ENCODE measurements at places on chromosomes 3 and 15.

GRCh38 chr3:196918968-196919367, 23.4 kb downstream of the NCBP2 start:
- no peak for DNase-seq

- DNase-seq: no peak
Measured at GRCh38 chr3:21914451-21914850, 163.4 kb upstream of the ZNF385D start.

GRCh38 chr3:88991496-88991895, 115.9 kb upstream of the EPHA3 start:
- no peak for DNase-seq

DNA sequence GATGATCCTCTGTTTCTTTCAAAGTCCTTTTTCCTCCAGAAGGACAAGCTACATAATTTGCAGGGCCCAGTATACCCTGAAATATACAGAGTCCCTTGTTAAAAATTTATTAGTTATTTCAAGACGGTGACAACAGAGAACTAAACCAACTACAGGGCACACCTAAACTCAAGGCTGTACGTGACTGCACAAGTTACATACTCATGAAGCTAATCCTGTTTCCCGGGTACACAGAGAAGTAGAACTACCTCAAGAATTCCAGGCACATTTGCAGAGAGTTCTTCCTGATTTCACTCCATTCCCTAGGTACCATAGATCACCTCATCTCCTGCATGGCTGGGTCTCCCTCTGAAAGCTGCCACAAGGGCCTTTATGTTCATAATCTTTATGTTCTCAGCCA, 279.4 kb upstream of the ARL6 start:
- no peak for DNase-seq

DNA sequence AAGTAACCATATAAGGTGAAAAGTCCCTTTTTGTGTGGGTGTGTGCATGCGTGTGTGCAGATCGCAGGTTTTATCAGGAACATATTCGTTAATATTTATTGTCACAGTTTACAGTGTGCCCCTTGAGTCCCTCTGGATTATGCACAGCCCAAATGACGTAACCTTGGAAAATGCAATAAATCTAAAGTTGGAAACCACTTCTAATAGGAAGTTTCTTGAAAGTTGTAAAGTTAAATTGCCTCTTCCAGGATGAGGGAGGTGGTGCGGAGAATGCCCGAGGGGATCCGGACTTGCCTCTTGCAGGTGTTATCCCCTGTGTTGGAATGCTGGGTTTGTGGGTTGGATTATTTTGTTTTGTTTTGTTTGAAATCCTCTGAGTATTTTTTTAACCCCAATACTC, 143.3 kb downstream of the CMSS1 start:
- DNase-seq: no peak

- no peak for DNase-seq
Measured at GRCh38 chr3:39780352-39780751, 29.1 kb upstream of the MYRIP start.

- DNase-seq: no peak
Measured at GRCh38 chr3:115148142-115148790, 1.2 kb upstream of the ZBTB20 start.

DNA sequence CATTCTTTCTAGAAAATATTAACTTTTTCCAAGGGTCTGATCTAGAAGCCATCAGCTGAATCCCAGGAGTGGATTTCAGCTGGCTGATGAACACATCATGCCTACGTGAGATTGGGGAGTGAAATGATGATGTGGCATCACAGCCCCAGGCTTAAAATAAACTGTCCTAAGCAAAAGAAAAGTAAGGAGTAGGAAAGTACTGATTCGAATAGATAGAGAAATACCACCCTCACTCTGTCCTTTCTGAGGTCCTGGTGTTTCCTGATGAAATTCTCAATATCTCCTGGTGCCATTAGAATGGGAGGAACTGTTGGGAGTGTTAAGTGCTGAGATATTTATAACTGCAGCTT, 376.8 kb upstream of the SEMA6D start:
- DNase-seq: no peak

GRCh38 chr3:159501029-159501428, 487.6 kb upstream of the IL12A start:
- DNase-seq: no peak

GRCh38 chr15:61890106-61890505, 170.1 kb downstream of the VPS13C start:
- no peak for DNase-seq

DNA sequence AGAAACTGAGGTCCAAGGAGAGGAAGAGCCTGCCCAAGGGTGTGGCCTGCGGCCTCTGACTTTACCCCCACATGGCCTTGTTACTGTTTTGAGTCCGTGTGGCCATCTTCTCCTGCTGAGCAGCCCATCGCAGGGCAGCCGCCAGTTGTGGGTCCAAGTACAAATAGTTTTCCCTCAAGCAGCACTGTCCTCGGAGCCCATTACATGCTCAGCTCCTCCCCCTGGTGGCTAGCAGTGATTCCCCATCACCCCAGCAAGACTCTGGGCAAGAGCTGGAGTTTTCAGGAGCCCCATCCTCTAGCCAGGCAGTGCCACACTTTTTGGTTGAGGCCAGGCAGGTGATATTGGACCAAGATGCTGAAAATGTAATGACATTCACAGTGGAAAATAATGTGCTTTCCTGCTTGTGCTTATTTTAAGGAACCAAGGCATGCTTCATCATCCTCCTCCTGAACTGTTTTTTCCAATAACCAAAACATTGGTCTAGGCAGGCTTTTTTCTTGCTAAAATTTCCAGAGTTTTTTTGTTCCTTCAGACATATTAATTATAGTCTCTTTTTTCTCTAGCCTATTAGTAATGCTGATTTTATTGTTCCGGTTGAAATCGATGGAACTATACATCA, 23.2 kb upstream of the VILL start:
- DNase-seq: peak; percentile 63

GRCh38 chr3:175651716-175652115, 792.6 kb downstream of the NAALADL2 start:
- no peak for DNase-seq

DNA sequence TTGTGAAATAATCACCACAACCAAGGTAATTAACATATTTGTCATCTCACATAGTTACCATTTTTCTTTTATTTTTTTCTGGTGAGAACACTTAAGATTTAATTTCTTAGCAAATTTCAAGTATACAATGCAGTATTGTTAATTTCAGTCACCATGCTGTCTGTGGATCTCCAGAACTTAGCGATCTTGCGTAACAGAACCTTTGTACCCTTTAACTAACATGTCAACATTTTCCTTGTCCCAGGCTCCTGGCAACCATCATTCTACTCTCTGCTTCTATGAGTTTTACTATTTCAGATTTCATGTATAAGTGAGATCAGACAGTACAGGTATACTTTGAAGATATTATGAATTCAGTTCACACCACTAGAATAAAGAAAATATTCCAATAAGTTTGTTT, 154.4 kb downstream of the KCNAB1 start:
- no peak for DNase-seq

- DNase-seq: no peak
Measured at GRCh38 chr3:149332771-149333170, 665 bp downstream of the TM4SF18 start.

GRCh38 chr3:46414739-46415138, 7.7 kb downstream of the CCRL2 start:
- no peak for DNase-seq

- no peak for DNase-seq
Measured at GRCh38 chr15:75923756-75924155, 20.1 kb downstream of the FBXO22 start.

DNA sequence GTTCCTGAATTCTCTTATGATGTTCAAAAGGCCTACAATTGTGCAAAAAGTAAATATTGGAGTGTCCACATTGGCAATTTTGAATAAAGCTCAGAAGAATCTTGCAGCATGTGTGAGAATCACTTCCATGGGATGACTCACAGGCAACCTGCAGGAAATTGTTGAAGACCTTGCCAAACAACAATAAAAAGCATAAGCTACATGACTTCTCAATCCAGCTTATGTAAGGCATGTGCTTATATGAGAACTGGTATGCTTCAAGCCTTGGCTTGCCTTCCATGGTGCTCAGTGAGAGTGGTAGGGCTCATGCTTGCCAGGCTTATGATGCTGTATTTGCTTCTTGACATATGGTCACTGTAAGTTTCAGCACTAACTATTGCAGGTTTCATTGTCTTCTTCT, 18.4 kb upstream of the BCHE start:
- no peak for DNase-seq

- no peak for DNase-seq
Measured at GRCh38 chr15:60009124-60009960, 5.2 kb downstream of the FOXB1 start.

DNA sequence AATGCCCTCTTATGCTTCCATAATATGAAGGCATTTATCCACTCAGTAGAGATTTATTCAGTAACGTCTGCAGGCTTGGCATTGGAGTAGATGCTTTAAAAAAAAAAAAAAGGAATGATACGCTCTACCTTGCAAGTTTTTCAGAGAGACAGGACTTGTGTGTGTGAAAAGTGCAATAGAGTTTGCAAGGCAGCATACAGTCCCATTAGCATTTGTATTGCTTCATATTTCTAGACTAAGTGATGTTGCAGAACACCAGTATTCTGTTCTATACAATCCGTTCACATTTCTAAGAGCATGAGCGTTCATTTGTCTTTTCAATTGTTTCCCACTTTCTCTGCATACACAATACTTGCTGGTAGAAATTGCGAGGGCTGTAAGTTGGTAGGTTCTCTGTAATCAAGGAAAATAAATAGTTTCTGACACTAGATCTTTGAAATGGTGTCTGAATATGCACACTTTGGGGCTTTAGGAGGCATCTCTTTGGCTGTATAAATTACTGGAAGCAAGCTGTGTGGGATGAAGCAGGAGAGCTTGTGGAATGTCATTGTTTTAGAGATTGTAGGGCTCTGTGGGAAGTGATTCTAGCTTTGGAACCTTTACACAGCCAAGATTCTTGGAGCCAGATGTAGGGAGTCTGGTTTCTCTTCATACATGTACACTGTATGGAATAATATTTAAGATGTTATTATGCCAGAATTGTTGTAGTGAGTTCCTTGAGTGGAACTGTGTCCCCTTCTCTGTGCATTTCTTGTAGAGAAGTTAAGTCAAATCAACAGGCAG, 262.7 kb downstream of the FEZF2 start:
- no peak for DNase-seq

DNA sequence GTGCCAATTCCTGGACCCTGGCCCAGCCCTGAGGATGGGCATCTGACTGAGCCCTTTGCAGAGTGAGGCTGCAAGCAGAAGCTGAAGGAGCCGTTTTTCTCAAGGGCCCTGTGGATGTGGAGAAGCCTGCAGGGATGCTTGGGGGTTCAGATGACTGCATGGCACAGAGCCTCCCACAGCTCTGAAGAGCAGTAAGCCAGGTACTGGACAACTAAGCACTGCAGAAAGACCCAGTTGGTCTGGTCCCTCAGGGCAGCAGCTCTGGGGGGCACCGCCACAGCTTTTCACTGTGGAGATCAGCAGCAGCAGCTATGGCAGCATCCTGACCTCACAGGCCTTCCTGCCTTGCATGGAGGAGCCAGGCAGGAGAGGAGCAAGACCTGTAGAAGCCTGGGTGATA, 67.6 kb downstream of the CRYGS start:
- no peak for DNase-seq

DNA sequence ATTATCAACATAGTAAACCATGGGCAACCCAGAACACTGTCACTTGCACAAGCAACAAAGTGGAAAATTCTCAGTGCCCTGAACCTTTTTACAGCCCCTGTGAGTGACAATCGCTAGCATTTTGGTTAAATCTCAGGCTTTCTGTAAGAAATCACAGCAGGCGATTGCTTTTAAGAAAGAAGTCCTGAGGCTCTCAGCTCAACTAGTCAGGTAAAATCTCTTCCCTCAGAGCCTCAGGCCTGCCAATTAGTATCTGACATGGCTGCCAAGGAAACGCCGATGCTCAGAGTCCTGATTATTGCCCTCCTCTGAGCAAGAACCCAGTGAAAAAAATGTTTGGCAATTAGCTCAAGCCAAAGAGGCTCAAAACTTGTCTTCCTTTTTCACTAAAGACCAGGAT, 530.8 kb downstream of the DIPK2A start:
- DNase-seq: no peak

GRCh38 chr3:54476891-54477290, 354.5 kb downstream of the CACNA2D3 start:
- no peak for DNase-seq

- DNase-seq: no peak
Measured at GRCh38 chr15:51374131-51374530, 32.7 kb downstream of the GLDN start.

GRCh38 chr15:65738649-65739048, 53.4 kb downstream of the DENND4A start:
- no peak for DNase-seq

DNA sequence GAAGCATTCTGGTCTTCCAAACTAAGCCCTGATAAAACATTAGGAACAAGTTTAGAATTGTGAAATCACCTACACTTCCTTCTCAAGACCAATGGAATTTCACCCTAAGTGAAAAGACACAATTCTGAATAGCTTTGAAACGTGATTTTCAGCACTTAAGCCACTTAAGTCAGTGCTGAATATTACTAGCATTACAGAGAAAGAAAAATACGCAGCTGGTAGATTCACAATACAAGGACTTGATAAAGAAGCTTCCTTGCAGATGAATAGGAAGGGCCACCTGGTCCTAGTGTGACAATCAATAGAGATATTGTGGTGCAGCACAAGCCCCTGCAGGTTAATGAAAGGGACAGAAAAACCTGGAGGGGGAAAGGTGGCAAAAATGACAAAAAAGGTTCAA, 353.1 kb upstream of the ALCAM start:
- DNase-seq: no peak

DNA sequence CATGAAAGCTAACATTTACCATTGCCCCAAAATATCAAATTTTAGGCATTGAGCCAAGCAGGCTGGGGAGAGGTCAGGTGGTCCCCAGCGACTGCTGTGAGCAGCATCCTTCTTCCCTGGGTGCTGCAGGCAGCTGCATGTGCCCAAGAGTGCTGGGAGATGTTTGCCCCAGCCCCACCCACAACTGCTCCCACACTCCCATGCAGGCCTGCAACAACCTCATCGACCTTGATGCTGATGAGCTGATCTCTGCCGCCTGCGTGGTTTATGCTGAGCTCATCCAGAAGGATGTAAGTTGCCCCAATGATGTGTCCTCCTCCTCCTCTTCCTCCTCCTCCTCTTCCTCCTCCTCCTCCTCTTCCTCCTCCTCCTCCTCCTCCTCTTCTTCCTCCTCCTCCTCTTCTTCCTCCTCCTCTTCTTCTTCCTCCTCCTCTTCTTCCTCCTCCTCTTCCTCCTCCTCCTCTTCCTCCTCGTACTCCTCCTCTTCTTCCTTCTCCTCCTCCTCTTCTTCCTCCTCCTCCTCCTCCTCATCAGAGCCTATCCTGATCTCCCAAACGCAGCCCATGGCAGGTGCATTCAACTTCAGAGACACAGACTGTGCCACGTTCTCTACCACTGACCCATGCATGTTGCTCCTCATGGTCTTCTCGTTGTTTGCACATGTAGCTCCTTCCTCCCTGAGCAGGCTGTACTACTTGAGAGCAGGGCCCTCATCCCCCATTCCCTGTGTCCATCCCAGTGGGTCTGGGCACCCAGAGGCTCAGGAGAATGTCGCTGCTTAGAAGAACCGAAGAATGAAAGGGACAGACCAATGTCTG, 15.1 kb downstream of the TBC1D21 start:
- DNase-seq: no peak

All from naive thymus-derived CD4-positive, alpha-beta T cell (primary cell).